ENCODE measurements at places on chromosomes 6 and 20.

DNA sequence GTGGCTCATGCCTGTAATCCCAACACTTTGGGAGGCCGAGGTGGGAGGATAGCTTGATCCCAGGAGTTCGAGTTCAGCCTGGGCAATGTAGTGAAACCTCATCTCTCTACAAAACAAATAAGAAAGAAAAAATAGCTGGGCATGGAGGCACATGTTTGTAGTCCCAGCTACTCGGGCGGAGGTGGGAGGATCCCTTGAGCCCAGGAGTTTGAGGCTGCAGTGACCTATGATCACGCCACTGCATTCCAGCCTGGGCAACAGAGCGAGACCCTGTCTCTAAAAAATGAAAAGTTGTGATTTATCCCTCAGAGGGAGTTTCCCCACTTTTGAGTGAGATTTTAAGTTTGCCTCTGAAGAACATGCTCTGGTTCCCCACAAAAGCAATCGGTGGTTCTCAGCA, 17.4 kb upstream of the BMP7 start:
- no peak for DNase-seq

GRCh38 chr20:58755062-58755697, 62.6 kb downstream of the NPEPL1 start:
- DNase-seq, result no peak

DNA sequence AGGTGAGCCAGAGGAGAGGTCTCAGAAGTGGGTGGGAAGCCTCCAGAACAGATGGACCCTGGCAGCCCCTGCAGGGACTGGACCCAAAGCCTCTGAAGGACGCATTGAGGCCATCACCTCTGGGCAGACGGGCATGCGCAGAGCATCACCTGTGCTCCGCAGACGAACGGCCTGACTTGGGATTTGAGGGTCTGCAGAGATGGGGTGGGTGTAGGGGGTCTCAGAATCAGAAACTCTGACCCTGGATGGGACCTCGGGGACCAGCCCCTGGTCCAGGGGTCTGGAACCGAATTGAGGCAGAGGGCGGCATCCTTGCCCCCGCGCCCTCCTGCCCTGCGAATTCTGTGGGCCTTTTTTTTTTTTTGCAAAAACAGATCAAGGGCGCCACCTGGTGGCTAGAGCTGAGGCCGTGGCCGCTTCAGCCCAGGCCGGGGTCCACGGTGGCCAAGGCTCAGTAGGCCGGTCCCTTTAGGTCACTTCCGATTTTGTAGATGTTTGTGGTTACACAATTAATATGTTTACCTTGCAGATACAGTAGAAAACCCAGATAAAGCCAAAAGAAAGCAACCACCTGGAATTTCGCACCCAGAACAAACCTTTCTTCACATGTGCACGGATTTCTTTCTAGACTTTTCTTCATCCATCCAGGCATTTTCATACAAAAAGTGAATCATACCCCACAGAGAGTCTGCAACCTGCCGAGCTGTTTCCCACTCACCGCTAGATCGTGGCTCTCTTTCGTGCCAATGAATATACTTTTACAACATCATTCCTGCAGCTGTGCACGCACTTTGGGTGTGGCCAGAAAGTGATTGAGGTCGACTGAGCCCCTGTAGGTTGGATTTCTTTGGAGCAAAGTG, 25.9 kb downstream of the ZBP1 start:
- no peak for DNase-seq

GRCh38 chr6:41492261-41492891, 53.8 kb upstream of the FOXP4 start:
- no peak for DNase-seq

GRCh38 chr6:168722397-168722796, 281.4 kb downstream of the SMOC2 start:
- DNase-seq, result no peak

DNA sequence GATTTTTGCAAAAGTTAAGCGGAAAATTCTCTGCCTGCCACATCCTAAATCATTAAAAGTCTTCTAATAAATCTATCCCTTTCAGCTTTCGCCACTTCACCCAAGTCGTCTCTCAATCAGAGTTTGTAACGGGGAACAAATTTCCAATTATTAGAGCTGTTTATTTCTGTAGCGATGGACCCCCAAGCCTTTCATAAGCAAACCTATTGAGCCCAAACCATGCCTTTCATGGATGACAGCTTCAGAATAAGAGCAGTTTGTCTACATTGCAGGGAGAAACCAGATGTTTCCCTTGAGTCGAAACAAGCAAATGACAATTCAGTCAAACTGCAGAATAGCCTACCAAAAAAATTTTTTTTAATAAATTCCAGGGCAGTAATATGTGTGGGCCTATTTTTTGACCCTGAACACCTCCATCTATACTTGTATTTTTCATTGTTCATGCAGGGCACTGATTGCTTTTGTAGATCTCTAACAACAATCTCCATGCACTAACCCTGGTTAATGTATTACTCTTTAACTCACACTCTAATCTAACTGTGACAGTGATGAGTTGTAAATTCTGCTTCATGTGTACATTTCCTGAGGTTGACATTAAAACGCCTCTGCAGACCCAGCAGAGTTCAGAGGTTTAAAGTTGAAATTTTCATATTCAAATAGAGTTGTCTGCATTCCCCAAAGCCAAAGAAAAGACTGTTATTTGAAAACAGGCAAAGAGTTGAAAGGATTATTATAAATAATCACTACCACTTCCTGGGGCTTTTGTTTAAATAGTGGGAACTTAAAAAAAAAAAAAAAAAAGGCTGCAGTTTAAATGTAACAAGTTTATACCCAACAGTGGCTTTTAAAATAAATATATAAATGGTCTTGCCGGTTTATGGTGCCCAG, 64.5 kb downstream of the ATP9A start:
- no peak for DNase-seq

- DNase-seq, result no peak
Observed at GRCh38 chr20:51889466-51889865, 87.1 kb upstream of the SALL4 start.

- DNase-seq, result no peak
Observed at GRCh38 chr6:163386329-163386908, 28.1 kb upstream of the QKI start.

DNA sequence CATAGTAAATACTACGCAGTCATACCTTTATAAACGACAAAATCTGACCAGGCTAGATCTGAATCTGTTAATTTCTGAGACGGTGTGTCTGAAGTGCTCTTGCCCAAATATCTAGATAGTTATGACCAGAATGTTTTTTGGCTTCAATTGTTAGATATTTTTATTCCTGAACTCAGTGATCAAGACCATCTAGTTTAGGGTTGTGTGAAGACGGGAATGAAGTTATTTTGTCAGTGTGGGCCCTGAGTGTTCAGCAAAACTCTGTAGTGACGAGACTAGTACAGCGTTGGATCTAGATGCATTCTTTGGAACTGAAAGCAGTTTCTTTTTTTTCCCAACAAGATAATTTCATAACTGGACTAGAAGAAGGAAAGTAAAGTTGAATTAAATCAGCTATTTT, 3.1 kb downstream of the STXBP5 start:
- no peak for DNase-seq

DNA sequence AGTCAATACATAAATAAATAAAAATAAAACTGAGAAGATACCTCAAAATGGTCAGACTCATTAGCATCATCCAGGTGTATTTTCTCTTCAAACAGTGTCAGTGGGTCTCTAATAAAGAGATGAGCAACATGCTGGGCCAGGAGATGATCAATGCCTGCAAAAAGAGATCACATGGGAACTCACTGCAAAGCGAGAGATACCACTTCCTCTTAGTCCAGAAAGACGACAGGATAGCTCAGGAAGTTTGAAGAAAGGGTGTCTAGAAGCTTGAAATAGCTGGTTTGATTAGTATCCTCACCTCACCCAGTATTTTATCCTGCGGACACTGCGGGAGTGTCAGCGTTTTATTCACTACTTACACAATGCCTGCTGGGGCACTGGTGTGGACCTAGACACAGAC, 38.0 kb downstream of the GCLC start:
- DNase-seq, result no peak

GRCh38 chr20:46939031-46939965, 44.7 kb downstream of the EYA2 start:
- no peak for DNase-seq

DNA sequence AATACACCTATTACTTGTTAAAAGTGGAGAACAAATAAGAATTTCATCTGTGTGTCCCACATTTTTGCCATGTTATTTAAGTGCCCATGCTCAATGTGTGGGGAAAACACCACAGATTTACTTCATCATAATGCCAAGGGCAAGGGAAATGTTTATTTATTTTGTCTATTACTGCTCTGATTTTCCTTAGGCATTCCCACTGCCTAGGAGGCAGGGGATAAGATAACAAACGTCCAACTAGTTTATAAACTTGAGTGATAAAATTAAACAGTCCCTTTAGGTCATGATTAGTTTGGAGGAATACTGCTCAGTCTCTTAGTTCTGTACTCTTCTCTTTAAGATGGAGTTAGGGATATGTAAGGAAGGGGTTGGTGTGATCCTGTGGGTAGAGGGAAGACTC, 598.4 kb upstream of the MARCKS start:
- DNase-seq, result no peak

GRCh38 chr6:83119742-83120300, 52.4 kb downstream of the DOP1A start:
- DNase-seq, result no peak

GRCh38 chr20:2364044-2364443, 16.7 kb upstream of the TGM6 start:
- no peak for DNase-seq

DNA sequence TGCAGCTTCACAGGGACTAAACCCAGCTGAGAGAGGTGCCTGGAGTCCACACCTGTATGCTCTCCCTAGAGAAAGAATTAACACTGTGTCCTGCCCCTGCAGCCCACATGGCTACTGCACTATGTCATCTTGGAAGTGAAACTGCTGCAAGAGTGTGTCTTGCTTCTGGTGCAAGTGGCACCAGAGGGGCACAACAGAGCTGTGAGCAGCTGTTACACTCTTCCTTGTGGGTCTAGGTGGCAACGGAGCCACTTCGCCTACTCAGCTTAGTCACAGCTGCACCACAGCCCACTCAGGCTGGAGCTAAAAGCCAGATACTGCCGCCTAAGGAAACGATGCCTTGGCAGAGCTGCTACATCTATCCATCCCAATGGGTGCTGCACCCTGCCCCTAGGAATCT, 391.4 kb downstream of the COL12A1 start:
- DNase-seq, result no peak

GRCh38 chr6:163776196-163776905, 361.8 kb downstream of the QKI start:
- no peak for DNase-seq

DNA sequence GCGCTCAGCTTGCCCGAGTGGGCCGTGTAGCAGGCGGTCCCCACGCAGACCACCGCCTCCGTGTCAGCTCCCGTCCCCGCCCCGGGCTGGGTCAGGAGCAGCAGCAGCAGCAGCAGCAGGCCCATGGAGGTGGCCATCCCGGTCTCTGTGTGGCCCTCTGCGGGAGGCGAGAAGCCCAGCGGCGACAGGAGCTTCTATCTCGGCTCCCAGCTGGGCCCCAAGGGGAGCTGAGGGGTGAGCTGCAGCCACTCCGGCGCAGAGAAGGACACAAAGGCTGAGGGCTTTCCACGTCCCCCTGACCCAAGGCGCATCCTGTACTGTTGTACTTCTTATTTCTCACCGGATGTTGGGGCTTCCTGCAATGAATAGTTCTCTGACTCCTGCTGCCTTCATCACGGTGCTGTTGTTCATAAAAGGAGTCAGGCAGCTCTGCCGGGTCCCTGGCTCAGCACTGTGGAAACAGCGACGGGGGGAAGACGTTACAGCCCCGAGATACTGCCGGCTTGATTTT, at the start of gene CD93:
Gene CD93, minus strand, starts transcription at position 269 of the 511 bp plus-strand sequence. Its CDS starts 132 bp downstream, at position 137.
- no peak for DNase-seq

DNA sequence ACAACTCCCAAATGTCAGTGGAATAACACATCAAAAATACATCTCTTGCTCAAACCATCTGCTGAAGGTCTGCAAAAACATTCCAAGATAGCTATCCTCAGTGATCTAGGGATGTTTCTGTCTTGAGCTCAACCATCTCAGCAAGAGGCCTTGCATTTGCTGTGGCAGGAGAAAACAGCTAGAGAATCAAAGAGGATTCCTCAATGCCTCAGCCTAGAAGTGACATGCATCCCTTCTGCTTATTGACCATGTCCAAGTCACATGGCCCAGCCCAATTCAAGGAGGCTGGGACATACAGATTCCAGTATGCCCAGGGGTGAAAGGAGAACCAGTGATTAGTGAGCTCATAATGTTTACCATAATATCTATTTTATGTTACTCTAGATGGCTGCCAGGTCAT, 269.5 kb downstream of the PLCB1 start:
- DNase-seq, result no peak

DNA sequence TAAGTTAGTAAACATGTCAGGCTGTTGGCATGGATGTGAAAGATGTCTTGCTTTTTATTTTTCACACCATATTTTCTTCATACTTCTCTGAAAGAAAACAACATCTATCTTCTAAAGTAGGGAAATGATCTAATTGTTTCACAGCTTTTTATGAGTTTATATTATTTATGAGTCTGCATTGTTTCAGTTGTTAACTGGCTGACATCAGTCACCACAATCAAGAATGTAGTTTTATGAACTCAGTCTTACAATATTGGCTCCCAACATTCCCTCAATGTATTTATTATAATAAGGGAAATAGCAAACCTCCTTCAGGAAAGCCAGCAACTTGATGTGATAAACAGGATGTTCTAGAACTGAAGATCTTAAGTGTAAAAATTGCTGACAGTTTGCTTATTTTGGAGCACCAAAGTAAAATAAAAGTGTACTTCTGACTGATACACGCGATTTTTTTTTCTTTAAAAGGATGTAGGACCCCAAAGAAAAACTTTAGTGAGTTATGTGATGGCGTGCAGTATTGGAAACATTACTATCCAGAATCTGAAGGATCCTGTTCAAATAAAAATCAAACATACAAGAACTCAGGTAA, 106.0 kb downstream of the ADGRG6 start:
- DNase-seq, result no peak

GRCh38 chr6:132322398-132322797, 78.9 kb downstream of the MOXD1 start:
- no peak for DNase-seq

GRCh38 chr20:36462440-36463211, 78.7 kb upstream of the MYL9 start:
- no peak for DNase-seq

DNA sequence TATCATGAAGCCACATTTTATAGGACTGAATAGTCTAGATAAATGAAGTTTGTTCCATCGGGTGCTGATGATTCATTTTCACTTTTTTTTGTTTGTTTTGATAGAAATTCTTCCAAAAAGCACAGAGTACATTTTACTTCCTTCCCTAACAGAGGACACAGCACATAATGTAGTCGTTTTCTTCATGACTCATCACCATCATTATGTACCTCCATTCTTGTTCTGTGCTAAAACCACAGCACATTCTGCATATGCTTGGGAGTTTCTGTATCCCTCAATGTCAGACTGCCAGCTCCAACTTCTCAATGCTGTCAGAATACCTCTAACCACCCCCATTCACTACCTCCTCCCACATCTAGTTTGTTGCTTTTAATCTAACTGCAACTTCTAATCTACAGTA, 1004.9 kb upstream of the ADGRB3 start:
- no peak for DNase-seq

DNA sequence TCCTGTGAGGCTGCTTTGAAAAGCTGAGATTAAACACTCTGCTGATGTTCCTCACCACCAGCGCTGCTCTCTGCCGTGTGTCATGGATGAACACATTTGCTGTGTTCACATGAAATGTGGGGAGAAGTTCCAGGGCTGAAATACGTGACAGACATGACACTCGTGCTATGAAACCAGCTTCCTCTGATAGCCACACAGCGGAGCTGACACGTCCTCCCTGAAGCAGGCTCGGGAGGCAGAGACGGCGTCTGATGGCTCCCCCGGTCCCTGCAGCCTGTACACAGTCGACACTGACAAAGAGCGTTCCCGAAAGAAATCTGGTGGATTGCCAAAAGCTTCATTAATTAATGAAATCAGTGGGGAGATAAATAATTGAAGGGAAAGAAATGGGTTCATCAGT, 17.5 kb downstream of the AGPAT4 start:
- DNase-seq, result no peak
